ENCODE measurements at places on chromosomes 3 and 15.
A peak's percentile ranks its signal among the peaks of the same experiment; 100 is the strongest.

DNA sequence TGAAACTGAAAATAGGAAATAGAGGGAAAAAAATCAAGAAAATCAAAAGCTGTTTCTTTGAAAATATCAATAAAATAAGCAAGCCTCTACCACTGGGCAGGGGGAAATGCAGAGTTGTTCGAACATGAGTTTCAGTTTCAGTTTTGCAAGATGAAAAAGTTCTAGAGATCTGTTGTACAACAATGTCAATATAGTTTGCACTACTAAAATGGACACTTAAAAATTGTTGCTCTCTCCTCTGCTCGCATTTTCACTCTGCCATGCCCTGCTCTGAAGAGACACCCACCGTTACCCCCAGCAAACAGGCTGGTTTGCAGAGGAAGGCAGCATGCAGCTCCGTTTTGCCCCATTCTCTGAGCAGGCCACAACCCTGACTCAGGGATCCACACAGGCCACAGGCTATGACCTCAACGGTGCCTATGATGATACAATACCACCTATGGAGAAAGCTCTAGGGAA, 64.5 kb downstream of the ZNF148 start:
- DNase-seq, result peak; percentile 23

GRCh38 chr3:38773528-38773927, 42.5 kb downstream of the SCN10A start:
- DNase-seq, result no peak

DNA sequence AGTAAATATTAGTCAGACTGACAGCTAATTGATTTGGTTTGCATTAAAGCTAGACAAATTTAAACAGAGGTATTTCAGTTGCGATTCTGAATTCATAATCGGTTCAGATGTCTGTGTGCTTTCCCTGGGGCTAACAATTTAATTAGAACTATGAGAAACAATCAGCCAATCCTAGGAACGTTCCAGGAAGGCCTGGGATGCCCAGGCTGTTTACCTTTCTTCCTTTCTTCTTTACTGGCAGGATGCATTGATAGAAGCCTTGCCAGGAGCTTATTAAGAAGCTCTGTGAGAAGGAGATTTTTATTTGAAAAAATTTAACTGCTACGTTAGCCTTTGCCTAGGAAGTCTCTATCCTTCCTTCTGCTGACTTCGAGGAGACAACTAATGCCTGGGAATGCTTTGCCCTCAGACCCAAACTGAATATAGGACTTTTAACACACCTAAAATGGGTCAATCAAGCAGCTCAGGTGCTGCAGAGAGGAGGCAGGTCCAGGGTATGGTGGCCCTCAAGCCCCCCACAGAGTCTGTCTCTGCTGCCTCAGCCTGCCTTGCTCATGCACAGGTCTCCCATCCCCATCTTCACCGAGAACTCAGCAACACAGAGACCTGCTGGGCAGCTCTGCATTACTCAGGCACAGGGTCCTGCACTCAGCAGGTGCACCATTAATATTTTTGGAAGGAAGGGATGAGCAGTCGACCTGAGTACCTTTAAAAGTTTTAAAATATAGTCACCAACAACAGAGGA, 48.5 kb downstream of the PCSK6 start:
- no peak for DNase-seq

- no peak for DNase-seq
These were observed 420.7 kb downstream of the ZNF385D start for GRCh38 chr3:21330293-21330692.

GRCh38 chr3:184389935-184390528, 10.2 kb downstream of the CHRD start:
- no peak for DNase-seq

GRCh38 chr3:126811530-126811929, 107.5 kb downstream of the CHCHD6 start:
- no peak for DNase-seq

DNA sequence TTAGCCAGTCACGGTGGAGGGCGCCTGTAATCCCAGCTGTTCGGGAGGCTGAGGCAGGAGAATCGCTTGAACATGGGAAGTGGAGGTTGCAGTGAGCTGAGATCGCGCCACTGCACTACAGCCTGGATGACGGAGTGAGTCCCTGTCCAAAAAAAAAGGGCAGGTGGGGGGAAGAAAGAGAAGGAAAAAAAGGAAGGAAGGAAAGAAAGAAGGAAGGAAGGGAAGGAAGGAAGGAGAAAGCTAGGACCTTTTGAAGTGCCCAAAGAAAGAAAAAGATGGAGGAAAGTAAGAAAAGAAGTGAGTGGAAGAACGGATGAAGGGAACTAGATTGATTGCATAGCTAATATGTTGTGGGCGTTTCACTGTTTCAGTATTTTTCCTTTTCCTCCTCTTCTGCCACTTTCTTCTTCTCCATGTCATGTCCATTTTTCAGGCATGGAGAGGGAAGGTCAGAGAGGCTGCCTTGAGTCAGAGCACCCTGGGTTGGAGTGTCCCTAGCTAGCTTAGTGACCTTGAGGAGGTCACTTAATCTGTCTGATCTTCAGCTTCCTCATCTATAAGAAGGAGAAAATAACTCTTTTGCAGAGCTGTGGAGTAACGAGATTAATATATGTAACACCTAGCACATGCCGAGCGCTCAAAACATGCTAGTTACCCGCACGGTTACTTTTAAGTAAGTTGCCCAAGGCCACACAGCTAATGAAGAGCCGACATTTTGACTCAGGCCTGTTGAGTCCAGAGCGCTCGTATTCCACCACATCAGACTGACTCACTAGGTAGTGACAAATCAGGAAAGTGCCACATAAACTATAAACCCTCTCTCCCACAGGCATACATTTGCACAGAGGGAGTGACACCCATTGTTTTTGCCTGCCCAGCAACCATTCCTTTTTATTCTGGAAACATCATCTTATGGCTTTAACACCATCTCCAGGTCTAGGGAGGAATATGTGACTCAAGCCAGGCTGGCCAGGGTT, 42.2 kb downstream of the BHLHE40 start:
- no peak for DNase-seq

DNA sequence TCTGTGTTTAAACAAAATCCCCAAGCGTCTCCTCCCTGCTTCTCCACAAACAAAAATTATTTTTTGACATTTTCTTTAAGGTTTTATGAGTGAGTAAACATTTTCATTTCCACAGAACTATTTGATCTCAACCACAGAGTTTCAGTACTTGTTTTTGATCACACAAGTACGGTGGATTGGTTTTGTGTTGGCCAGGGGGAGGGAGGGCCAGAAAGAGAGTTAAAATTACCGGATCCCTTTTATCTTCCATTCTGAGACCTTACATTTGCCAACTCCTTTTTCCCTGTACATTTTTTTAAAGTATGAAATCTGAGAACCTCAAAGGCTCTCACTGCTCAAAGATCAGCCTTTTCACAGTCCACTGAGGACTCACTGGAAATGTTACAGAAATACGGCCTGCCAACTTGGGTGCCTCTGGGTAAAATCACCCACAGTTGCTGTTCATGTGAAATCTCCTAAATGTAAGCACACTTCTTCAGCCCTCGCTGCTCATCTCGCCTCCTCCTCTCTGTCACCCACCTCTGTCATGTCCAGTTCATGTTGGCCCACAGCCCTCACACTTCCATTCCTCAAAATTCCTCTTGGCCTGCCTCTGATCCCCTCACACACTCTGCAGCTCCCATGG, 1.7 kb downstream of the HOMER2 start:
- no peak for DNase-seq

GRCh38 chr3:16337856-16338540, 73.0 kb downstream of the OXNAD1 start:
- no peak for DNase-seq

GRCh38 chr3:125072749-125073389, 17.1 kb upstream of the HEG1 start:
- no peak for DNase-seq

GRCh38 chr3:98979296-98979695, 77.8 kb upstream of the DCBLD2 start:
- DNase-seq, result no peak

DNA sequence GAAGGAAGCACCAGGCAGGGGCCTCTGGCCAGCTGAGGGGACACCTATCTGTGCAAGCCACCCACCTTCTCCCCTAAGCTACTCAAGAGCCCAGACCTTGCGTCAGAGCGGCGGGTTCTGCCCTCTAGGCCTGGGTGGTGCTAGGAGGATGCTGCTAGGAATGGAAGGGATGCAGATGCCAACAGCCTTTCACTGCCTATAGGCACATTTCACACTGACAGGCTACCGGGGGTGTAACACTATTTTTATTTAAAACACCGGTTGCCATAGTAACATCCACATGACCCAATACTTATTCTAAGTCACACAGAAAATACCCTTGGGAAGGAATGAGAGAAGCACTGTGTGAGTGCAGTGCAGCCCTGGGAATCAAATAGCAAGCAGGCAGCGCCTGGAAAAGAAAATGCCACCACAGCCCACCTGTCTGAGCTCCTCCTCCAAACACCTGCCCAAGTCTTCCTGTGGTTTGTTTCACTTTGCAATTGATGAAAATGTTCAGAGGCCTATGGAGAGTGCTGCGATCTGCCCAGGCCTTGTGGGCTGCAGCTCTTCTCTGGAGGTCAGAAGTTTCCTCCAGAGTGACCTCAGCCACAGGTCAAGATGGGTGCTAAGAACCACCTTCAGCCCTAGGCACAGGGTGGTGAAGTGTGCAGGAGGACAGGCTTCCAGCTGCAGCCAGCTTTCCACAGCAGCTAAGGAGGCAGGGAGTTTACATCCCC, 113.5 kb upstream of the TOPAZ1 start:
- no peak for DNase-seq

- no peak for DNase-seq
These were observed 720.9 kb downstream of the DIPK2A start for GRCh38 chr3:144692488-144692887.

- DNase-seq, result no peak
These were observed 175.0 kb downstream of the UBE2E2 start for GRCh38 chr3:23377928-23378672.
